Activated CD8-positive, alpha-beta memory T cell treated with anti-CD3 and anti-CD28 coated beads, Interleukin-2, amount 10 ng/mL, durations not matched to agents 7 days and 5 days (primary cell): ENCODE measurements at places on chromosomes 5 and 9.

GRCh38 chr9:73531658-73532057 is 380.0 kb downstream of the ANXA1 start:
- DNase-seq: no peak

- no peak for DNase-seq
These were observed 17.5 kb upstream of the LHFPL2 start for GRCh38 chr5:78666041-78666444.

DNA sequence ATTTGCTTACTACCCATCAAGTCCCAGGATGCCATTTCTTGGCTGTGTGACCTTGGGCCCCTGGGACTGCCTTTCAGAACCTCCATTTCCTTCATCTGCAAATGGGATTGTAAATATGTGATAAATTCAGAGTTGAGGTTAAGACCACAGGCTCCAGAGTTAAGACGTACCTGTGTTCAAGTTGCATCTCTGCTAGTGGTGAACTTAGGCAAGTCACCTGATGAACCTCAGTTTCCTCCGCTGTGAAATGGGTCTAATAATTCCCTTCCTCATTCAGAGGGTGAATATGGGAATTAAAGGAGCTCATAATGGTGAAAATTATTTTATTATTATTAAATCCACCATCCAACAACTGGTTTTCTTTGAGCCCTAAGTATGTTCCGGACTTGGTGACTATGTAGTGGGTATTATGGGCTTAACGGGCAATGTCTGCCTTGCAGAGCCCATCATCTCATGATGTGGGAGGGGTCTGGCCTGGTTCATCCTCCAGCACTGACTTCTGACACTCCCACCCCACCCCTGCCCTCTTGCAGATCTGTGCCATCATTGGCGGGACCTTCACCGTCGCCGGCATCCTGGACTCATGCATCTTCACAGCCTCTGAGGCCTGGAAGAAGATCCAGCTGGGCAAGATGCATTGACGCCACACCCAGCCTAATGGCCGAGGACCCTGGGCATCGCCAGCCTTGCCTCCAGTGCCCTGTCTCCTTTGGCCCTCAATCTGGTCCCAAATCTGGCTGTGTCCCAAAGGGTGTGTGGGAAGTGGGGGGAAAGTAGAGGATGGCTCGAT is 8.9 kb upstream of the RPL26L1 start:
- DNase-seq: no peak

DNA sequence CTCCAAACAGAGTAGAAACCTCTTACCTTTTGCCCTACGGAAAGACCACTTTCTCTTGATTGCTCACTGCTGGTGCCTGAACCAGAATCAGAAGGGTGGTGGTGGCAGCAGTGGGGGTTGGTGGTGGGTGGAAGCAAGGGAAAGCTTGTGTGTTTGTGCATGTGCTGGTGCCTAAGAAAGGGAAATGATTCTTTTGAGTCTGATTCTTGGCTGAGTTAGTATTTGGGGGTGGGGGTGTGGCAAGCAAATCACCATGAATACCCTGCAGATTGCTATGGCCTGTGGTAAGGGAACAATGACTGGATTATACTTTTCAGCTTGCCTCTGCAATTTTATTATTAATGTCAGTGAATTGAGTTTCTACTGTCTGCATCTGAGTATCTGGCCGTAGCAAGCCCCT is 106.6 kb downstream of the ARHGAP26 start:
- DNase-seq: no peak

DNA sequence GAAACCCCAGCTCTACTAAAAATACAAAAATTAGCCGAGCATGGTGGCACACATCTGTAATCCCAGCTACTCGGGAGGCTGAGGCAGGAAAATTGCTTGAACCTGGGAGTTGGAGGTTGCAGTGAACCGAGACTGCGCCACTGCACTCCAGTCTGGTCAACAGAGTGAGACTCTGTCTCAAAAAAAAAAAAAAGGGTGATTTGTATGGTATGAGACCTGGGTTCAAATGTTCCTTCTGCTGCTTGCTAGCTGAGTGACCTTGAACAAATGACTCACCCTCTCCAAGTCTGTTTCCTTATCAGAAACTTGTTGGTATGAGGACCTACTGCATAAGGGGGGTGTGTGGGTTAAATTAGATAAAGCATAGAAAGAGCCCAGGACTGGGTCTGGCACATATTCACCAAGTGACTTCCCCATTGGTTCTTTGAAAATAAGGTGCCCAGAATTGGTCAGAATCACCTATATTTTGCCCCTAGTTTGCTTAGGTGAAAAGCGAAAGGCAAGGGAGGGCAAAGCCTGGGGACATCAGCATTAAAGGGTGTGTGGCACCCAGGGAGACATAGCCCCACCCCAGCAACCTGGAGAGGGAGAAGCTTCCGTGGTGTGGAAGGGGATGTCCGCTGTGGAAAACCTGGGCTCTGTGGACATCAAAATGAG is 9.9 kb downstream of the SLC25A25 start:
- no peak for DNase-seq
